Stimulated activated CD8-positive, alpha-beta memory T cell treated with anti-CD3 and anti-CD28 coated beads, Interleukin-2, amount 100 ng/mL, for 1 hour (primary cell): ENCODE measurements at places on chromosomes 3 and 15.

DNA sequence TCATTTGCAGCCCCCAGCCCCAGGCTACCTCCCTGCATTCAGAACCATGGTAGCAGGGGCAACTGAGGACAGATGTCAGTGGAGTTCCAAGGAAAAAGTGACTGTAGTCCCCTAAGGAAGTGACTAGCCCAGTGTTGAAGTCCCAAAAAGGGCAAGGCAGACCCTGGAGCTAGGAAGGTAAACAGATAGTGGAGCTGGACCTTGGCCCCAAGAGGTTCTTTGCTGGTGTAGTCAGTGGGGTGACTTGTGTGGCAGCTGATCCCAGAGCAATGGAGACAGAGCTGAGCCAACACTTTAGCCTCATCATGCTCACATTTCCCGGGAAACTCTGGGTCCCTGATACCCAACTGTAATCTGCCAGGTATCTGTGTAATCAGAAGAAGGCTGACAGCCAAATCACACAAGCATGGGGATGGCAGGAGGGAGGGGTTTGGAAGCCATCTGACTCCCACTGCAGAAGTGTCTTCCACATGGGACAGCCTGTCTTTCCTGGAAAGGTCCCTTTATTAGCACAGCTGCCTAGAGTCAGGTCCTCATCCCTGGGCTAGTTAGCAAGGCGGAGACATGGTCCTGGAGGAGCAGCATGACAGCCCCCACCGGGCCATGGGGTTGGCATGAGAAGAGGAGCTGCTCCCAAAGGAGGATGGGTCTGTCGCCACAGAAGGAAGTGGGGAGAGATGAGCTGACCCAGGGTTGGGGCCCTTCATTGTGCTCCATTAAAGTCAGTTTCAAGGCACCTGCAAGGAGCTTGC is 39.8 kb downstream of the PXYLP1 start:
- no peak for DNase-seq

- DNase-seq, result no peak
Measured at GRCh38 chr3:42061713-42062380, 29.3 kb upstream of the TRAK1 start.

- DNase-seq, result no peak
Measured at GRCh38 chr15:78055919-78056713, 21.4 kb downstream of the TBC1D2B start.

DNA sequence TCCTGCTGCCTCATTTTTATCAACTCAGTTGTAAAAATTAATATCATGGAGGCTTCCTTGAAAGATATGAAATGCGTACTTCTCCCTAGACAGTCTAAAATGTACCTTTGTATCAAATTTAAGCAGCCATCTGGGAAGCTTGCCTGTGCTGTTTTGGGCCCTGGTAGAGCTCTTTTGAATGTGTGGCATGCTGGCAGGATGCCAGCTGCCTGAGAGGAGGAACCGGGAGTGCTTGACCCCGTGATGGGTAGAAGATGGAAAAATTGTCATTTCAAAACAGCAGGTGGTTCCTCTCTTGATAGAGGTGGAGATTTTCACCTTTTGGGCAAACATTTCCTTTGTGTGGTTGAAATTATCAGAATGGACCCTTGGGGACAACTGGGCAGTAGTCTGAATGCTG is 245.3 kb downstream of the RPLP1 start:
- no peak for DNase-seq

- DNase-seq, result no peak
Measured at GRCh38 chr3:46853441-46854415, 9.5 kb downstream of the MYL3 start.

DNA sequence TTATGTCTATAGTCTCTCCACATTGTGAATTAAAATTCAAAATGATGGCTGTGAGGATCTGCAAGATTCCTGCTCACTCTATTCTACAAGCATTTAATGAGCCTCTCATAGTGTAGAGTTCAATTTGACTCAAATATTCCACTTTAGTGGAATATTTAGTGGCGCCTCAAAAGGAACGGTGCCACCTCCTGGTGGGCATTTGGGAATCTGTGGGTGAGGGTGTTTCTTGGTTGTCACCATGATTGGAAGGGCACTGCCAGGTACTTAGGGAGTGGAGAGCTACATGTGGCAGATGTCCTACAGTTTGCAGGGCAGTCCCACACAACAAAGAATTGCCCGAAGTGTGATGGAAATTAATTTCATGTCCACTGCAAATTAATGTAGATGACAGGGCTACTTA is 21.5 kb upstream of the KCNMB3 start:
- no peak for DNase-seq

- no peak for DNase-seq
Measured at GRCh38 chr3:37736624-37737023, 125.1 kb upstream of the CTDSPL start.

- DNase-seq, result no peak
Measured at GRCh38 chr3:36227980-36228379, 152.3 kb upstream of the STAC start.
